Progenitor cell of endocrine pancreas (in vitro differentiated cells): ENCODE measurements at places on chromosomes 7 and 10.

- no peak for DNase-seq
- no peak overlapping the region for H3K4me3 ChIP-seq
- H3K27ac ChIP-seq: no peak overlapping the region
Observed at GRCh38 chr7:25626451-25627131, 398.3 kb upstream of the NPVF start.

DNA sequence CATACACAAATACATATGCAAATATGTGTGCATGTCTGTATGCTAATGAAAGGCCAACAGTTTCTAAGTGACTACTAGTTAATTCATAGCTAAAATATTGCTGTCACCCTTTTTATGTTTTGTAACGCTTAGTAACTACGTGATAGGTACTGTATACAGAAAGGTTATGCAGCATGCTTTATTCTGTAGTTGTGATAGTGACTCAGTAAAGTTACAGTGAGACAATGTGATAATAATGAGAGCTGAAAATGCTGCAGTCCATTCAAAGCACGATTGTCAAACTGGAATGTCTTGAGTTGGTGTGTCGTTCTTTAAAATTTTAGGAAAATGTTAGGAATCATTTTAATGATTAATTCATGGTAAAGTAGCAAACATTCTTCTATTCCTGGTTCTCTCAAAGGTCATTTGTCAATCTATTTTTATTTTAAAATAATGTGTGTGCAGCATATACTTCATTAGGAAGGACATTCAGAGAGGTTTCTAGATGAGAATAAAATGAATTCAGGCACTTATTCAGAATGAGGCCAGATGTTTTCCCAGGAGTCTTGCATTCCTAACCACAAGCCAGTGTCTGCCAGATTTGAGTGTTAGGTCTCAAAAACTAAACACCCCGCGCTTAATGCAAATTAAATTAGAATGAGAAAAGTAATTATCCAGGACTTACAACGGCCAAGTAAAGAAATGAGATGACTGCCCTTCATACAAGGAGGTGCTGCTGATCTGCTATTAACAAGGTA, 408.8 kb upstream of the FZD8 start:
- no peak overlapping the region for H3K27ac ChIP-seq
- no peaks in the 10 kb centered on the region for H3K27me3 ChIP-seq
- no peak overlapping the region for H3K4me3 ChIP-seq
- peaks cover 7% of the 10 kb centered on the region for H3K4me1 ChIP-seq

- no peaks in the 10 kb centered on the region for H3K36me3 ChIP-seq
- H3K4me1 ChIP-seq: peaks cover 4% of the 10 kb centered on the region
- H3K27me3 ChIP-seq: no peaks in the 10 kb centered on the region
- DNase-seq: no peak
- no peak overlapping the region for H3K4me3 ChIP-seq
Observed at GRCh38 chr7:91618776-91619765, 261.4 kb downstream of the MTERF1 start.

GRCh38 chr10:13238271-13239077, 4.3 kb upstream of the UCMA start:
- no peak overlapping the region for H3K4me3 ChIP-seq
- no peak overlapping the region for H3K27ac ChIP-seq
- H3K36me3 ChIP-seq: no peaks in the 10 kb centered on the region
- no peaks in the 10 kb centered on the region for H3K27me3 ChIP-seq
- no peaks in the 10 kb centered on the region for H3K4me1 ChIP-seq
- no peak for DNase-seq

GRCh38 chr10:6590100-6590499, 10.0 kb upstream of the PRKCQ start:
- no peak overlapping the region for H3K27ac ChIP-seq
- peaks cover 18% of the 10 kb centered on the region for H3K27me3 ChIP-seq
- no peak overlapping the region for H3K4me3 ChIP-seq
- DNase-seq: no peak

DNA sequence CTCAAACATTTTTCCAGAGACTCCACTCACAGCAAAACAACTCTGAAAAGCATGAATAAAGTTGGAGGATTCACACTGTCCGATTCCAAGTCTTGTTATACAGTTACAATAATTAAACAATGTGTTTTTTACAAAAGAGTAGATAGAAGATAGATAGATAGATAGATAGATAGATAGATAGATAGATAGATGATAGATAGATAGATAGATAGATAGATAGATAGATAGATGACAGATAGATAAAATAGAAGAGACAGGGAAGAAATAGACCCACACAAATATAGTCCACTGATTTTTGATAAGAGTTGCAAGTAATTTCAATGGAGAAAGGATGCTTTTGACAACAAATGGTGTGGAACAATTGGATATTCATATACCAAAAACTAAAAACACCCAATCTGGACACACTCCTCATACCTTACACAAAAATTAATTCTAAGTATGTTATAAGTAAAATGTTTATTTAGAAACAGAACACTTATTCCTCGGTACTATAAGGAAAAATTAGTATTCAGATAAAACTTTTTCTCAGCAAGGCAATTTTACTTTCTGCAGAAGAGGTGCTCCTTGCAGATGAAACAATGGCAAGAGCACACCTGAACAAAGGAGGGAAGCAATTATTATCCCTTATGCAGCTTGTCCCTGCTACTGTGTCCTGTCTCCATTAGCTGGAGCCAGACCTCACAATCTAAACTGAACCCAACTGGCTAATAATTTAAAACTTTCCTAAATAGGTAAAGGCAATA, 5.7 kb upstream of the TAS2R39 start:
- no peak overlapping the region for H3K27ac ChIP-seq
- no peaks in the 10 kb centered on the region for H3K36me3 ChIP-seq
- no peaks in the 10 kb centered on the region for H3K4me1 ChIP-seq
- H3K27me3 ChIP-seq: no peaks in the 10 kb centered on the region
- H3K4me3 ChIP-seq: no peak overlapping the region

GRCh38 chr7:7048213-7048612, 134.1 kb upstream of the C1GALT1 start:
- no peaks in the 10 kb centered on the region for H3K27me3 ChIP-seq
- H3K4me3 ChIP-seq: no peak overlapping the region
- H3K36me3 ChIP-seq: peaks cover 2% of the 10 kb centered on the region
- H3K4me1 ChIP-seq: peaks cover 6% of the 10 kb centered on the region
- H3K27ac ChIP-seq: no peak overlapping the region

DNA sequence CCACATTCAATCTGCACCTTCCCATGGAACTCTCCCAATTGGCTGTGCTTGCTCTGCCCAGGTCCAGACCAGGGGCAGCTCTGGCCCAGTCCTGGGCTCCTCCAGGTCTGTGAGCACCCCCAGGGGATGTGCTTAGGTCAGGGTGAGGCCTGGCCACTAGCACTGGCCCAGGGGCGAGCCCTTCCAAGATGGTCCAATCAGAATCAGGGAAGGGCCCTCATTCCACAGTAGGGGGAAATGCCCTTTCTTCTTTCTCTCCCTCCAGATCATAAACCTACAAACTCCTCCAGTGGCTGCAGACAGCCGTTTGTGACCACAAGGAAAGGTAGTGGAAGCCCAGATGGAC, 157.0 kb downstream of the PRKAG2 start:
- no peaks in the 10 kb centered on the region for H3K36me3 ChIP-seq
- peaks cover 4% of the 10 kb centered on the region for H3K27me3 ChIP-seq
- H3K4me3 ChIP-seq: no peak overlapping the region
- no peak overlapping the region for H3K27ac ChIP-seq
- DNase-seq: no peak

- no peak for DNase-seq
- H3K36me3 ChIP-seq: no peaks in the 10 kb centered on the region
- peaks cover 67% of the 10 kb centered on the region for H3K27me3 ChIP-seq
- no peak overlapping the region for H3K27ac ChIP-seq
- peaks cover 1% of the 10 kb centered on the region for H3K4me1 ChIP-seq
- no peak overlapping the region for H3K4me3 ChIP-seq
Observed at GRCh38 chr7:151888079-151889067, 11.5 kb upstream of the PRKAG2 start.

DNA sequence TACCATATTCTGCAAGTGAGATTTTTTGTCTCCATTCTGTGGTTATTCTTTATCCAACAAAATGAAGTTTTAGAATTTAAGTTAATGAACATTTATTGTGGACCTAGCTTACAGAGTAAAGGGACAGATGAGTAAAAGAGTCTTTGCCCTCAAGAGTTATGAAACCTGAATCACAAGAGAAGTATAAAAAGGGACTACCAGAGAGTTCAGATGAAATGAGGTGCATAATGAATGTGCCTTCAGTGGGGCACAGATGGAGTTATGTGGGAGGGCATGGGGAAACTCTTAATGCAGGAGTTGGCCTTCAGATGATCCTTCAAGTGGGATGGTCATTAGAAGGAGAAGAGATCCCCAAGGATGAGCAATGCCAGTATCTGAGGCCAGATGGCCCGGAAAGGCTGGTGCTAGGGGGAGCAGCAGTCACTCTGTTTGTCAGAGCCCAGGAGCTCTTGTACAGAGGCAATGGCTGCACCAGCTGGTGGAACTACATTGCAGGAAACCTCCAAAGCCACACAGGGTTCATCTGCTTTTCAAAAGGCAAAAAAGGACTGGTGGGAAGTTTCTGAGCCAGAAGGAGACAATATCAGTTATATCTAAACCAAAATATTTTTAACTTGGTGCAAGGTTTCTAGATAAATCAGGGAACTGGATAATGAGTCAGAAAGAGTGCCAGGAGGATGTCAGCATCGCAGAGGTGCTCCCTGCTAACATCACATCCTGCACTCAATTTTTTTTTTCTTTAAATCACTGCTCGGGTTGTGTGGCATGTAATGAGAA, 162.0 kb downstream of the KLF6 start:
- H3K27me3 ChIP-seq: no peaks in the 10 kb centered on the region
- H3K4me1 ChIP-seq: no peaks in the 10 kb centered on the region
- no peak for DNase-seq
- no peaks in the 10 kb centered on the region for H3K36me3 ChIP-seq

GRCh38 chr10:71203716-71204115, 8.7 kb upstream of the UNC5B start:
- no peak overlapping the region for H3K4me3 ChIP-seq
- H3K27ac ChIP-seq: no peak overlapping the region
- H3K4me1 ChIP-seq: peaks cover 3% of the 10 kb centered on the region
- DNase-seq: no peak
- peaks cover 28% of the 10 kb centered on the region for H3K27me3 ChIP-seq

GRCh38 chr7:12370249-12370648, 33.4 kb downstream of the VWDE start:
- no peak for DNase-seq
- no peaks in the 10 kb centered on the region for H3K4me1 ChIP-seq
- no peaks in the 10 kb centered on the region for H3K36me3 ChIP-seq
- no peak overlapping the region for H3K27ac ChIP-seq

- H3K27me3 ChIP-seq: peaks cover 3% of the 10 kb centered on the region
- no peaks in the 10 kb centered on the region for H3K4me1 ChIP-seq
- no peaks in the 10 kb centered on the region for H3K36me3 ChIP-seq
Observed at GRCh38 chr10:72285972-72286521, 12.3 kb downstream of the DDIT4 start.

GRCh38 chr10:72243822-72244437, 27.9 kb upstream of the ASCC1 start:
- H3K4me3 ChIP-seq: no peak overlapping the region
- no peak overlapping the region for H3K27ac ChIP-seq
- H3K36me3 ChIP-seq: no peaks in the 10 kb centered on the region
- DNase-seq: no peak
- H3K4me1 ChIP-seq: peaks cover 17% of the 10 kb centered on the region

GRCh38 chr7:7943951-7944350, 24.6 kb upstream of the GLCCI1 start:
- H3K27ac ChIP-seq: no peak overlapping the region
- peaks cover 5% of the 10 kb centered on the region for H3K27me3 ChIP-seq
- H3K4me1 ChIP-seq: peaks cover 9% of the 10 kb centered on the region
- H3K4me3 ChIP-seq: no peak overlapping the region

GRCh38 chr7:14892961-14893360, 9.6 kb downstream of the DGKB start:
- H3K36me3 ChIP-seq: no peaks in the 10 kb centered on the region
- no peak for DNase-seq
- no peaks in the 10 kb centered on the region for H3K4me1 ChIP-seq
- peaks cover 4% of the 10 kb centered on the region for H3K27me3 ChIP-seq
- H3K27ac ChIP-seq: no peak overlapping the region
- no peak overlapping the region for H3K4me3 ChIP-seq

- H3K4me3 ChIP-seq: no peak overlapping the region
Observed at GRCh38 chr7:24245362-24245761, 38.6 kb upstream of the NPY start.

- no peaks in the 10 kb centered on the region for H3K27me3 ChIP-seq
- H3K36me3 ChIP-seq: peaks cover 11% of the 10 kb centered on the region
- no peak overlapping the region for H3K27ac ChIP-seq
- no peak for DNase-seq
Observed at GRCh38 chr7:67343114-67343513, 346.5 kb downstream of the TYW1 start.

- H3K27ac ChIP-seq: peak within 1 kb of the TSS; percentile 73
- peaks cover 31% of the 10 kb centered on the region for H3K4me1 ChIP-seq
- H3K36me3 ChIP-seq: peaks cover 9% of the 10 kb centered on the region
- no peaks in the 10 kb centered on the region for H3K27me3 ChIP-seq
Observed at GRCh38 chr7:143284591-143285469, at the start of gene TMEM139. Gene TMEM139, plus strand, starts transcription at chr7:143284958. Its CDS starts 1,000 bp downstream, at chr7:143285958.

DNA sequence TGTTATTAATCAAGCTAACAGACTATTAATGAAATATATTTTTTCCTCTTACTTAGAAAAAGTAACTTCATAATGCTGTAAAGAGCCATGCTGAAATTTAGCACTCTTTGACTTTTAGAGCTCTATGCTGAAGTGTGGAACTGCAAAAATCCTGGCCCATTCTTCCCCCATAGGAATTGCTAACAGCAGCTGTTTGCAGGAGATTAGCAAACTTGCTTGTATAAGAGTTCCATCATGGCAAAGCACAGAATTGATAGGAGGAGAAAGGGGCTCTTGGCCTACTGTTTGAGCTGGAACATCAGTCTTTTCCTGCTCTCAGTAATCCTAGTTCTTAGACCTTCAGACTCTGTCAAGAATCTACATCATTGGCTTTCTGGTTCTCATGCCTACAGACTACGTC, 18.3 kb upstream of the GNAT3 start:
- no peak overlapping the region for H3K27ac ChIP-seq
- peaks cover 3% of the 10 kb centered on the region for H3K27me3 ChIP-seq
- DNase-seq: no peak
- H3K4me1 ChIP-seq: peaks cover 2% of the 10 kb centered on the region
- H3K36me3 ChIP-seq: no peaks in the 10 kb centered on the region
- H3K4me3 ChIP-seq: no peak overlapping the region

GRCh38 chr10:128163701-128164100, 37.5 kb upstream of the MKI67 start:
- no peaks in the 10 kb centered on the region for H3K4me1 ChIP-seq
- DNase-seq: no peak
- no peaks in the 10 kb centered on the region for H3K36me3 ChIP-seq
- H3K4me3 ChIP-seq: no peak overlapping the region
- no peak overlapping the region for H3K27ac ChIP-seq

GRCh38 chr7:98802781-98803110, 67.1 kb downstream of the TMEM130 start:
- H3K36me3 ChIP-seq: no peaks in the 10 kb centered on the region
- H3K4me1 ChIP-seq: no peaks in the 10 kb centered on the region
- no peak overlapping the region for H3K27ac ChIP-seq

DNA sequence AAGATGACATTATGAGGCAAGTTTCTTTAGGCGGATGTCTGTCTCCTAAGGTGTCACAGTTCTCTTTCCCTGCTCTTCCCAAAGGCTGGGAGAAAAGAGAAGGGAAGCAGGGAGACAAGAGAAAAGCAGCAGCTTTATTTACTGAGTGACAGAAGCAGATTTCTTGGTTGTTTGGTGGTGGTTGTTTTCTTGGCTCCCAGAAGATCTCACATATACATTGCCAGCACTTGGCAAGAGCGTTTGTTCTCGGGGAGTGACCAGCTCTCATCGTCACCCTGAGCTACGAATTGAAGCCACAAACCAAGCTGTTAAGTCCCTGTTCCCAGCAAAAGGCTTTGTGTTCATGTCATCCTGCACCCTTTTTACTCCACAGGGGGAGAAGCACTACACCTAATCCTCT, 11.4 kb downstream of the CDHR3 start:
- no peak overlapping the region for H3K27ac ChIP-seq
- no peak for DNase-seq
- H3K36me3 ChIP-seq: no peaks in the 10 kb centered on the region
- H3K27me3 ChIP-seq: peaks cover 5% of the 10 kb centered on the region
- H3K4me1 ChIP-seq: peaks cover 19% of the 10 kb centered on the region
- no peak overlapping the region for H3K4me3 ChIP-seq
